ENCODE measurements at places on chromosomes 4 and X. TPM values are rescaled to one million over a fixed set of nuclear protein-coding genes. Genes with fewer than 3 reads are reported as not detected.

GRCh38 chr4:76214177-76214675 lies 602 bp upstream of the SCARB2 start:
- DNase-seq, result no peak

DNA sequence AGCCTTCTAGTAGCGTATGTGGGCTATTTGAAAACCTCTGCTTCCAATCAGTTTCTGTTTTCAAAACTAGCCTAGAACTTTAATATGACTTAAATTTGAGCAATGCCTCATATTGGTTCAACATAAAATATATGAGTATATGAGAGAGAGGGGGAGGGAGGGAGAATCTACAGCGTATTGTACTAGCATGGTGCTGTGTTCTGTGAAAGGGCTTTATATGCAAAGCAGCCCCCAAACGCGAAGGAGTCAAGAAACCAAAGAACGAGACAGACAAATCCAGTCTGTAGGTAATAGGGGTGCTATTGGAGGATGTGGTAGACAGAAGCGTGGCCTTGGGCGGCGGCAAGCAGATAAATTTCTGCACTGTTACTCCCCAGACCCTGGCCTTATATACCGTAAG lies 784 bp upstream of the ANXA5 start:
- DNase-seq, result peak; percentile 39

- peak; percentile 59 for DNase-seq
Observed at GRCh38 chr4:77193511-77194102, 36.6 kb downstream of the CCNG2 start.

DNA sequence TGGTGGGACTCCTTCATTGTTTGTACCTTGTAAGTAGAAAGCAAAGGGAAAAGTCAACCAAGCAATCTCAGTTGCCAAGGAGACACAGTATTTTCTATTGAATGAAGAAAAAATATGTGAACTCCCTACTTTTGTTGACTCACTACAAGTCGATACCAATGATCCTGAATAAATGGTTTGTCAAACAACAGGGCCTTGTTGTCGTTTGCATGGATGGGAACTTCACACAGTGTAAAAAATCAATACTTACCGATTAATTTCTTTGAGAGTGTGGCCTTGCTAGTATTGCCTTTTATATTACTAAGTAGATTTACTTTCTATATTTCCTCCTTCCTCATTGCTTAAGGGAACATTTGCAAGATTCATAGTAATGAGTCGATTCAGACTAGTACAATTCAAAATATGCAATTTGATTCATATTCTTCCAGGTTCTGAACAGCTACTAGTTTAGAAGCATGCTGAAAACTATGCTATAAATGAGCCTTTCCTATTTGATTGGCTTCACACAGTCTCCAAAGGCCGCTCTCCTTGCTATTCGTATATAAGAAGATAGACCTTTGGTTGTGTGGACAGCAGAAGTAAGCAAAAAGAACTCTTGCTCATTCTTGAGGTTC lies 108.0 kb downstream of the ZNF330 start:
- no peak for DNase-seq

DNA sequence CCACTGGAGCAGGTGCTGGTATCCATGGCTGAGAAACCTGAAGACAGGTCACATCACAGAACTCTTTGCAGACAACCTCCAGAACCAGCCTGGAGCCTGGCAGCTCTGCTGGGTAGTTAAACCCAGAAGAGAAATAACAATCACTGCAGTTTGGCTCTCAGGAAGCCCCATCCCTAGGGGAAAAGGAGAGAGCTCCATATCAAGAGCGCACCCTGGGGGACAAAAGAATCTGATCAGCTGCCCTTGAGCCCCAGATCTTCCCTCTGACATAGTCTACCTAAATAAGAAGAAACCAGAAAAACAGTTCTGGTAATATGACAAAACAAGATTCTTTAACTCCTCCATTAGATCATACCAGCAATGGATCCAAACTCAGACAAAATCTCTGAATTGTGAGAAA lies 823.2 kb upstream of the FRG1 start:
- DNase-seq, result no peak

GRCh38 chr4:179027569-179027968 lies 1585.3 kb upstream of the AGA start:
- no peak for DNase-seq

- no peak for DNase-seq
Observed at GRCh38 chr4:155419266-155419665, 42.5 kb upstream of the MAP9 start.

GRCh38 chrX:13469963-13470684 lies 99.3 kb upstream of the EGFL6 start:
- no peak for DNase-seq

GRCh38 chrX:119105826-119106225 lies 21.8 kb downstream of the KIAA1210 start:
- DNase-seq, result no peak

DNA sequence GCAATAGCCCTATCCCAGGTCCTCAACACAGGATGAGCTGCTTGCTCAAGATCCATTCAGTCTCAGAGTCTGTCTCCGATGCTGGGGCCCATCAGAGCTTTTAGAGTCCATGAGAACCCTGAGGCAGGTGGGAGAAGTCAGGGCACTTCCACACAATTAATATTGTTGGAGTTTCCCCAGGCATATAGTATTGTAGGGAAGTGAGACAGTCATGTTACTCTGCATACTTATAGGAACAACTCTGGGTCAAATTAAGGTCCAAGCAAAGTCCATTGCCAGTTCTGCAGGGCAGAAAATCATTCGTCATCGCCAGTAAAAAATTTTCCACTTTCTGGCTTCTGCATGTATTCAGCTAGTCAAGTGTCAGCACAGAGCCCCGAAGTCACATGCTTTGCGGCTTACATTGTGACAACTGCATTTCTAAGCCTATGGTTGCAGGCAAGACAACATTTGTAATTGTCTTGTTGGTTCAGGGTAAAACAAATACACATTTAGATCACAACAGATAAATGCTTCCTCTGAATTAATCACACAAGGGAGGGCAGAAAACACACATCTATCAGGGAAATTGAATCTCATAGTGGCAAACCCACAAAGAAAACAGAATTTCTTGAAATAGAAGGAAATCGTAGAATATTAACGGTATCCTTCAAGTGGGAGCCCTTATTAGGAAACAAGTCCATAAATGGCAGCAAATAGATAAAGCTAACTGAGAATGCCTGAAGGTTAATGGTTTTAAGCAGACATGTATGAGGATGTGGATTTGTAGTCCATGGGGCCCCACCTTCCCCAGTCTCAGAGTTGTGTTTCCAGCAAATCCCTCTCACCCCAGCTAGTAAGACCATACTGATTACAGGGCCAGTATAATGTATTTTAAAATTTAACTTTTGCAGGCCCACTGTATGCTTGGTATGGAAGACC lies 412.1 kb upstream of the RASGEF1B start:
- DNase-seq, result no peak

GRCh38 chr4:66955784-66956183 lies 589.5 kb downstream of the CENPC start:
- no peak for DNase-seq

DNA sequence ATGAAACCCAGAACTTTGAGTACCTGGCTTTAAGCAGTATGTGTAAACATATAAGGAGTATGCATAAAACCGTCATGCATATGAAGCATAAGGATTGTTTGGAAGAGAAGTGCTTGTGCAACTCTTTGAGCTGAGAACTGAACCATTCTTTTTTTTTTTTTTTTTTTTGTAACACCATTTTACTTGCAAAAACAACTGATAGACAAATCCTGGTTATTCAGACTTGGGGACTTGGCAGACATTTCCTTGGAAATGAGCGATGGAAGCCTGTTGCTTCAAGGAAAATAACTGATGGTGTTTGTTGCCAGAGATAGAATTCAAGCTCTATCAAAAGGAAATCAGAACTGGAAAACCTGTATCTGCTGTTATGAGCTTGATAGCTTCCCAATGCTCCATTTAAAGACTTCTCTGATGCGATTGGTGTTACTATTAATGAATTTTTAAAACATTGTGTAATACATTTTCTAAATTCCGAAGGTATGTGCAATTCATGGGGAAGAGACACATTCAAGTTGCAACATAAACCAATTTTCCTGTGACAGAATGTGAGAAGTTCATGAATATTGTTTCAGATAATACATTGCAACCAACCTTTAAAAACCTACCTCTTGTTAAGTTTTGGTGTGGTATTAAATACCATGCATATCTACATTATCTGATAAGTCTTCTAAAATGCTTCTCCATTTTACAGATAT lies 47.0 kb upstream of the FAT1 start:
- DNase-seq, result no peak

DNA sequence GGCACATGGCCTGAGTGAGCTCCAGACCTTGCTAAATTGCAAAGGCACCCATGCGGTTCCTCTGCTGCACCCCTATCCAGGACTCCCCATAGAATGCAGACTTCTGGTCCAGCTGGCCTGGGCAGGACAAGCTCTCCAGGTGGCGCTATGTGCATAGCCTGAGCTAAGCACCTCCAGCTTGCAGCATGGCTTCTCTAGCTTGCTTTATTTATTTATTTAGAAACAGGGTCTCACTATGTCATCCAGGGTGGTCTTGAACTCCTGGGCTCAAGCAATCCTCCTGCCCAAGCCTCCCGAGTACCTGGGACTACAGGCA lies 5.5 kb upstream of the WFS1 start:
- DNase-seq, result peak; percentile 47

- no peak for DNase-seq
Observed at GRCh38 chr4:122122083-122122482, 30.0 kb upstream of the BLTP1 start.

DNA sequence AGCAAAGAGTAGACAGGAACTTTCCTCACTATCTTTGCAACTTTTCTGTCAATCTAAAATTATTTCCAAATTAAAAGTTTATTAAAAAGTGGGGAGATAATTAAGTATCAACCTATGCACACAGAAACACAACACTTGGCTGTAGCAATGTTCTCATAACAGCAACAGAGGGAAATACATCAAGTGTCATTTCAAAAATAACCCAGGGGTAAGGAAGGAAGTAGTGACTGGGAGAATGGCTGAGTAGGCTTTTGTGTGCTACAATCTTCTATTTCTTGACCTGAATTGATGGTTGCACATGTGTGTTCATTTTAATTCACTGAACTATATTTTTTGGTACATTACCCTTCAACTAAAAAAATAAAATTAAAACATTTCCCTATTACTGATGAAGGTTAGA lies 67.5 kb downstream of the ABCG2 start:
- DNase-seq, result no peak

ZGRF1 gene
- 7.9 TPM for total RNA-seq

GAGE13 gene
- not detected for total RNA-seq

GPR173 gene
- total RNA-seq, result 0.08 TPM

RAB33A gene
- total RNA-seq, result 9.2 TPM

KLF8 gene
- 0.41 TPM for total RNA-seq

HSFX4 gene
- total RNA-seq, result not detected

SLITRK2 gene
- not detected for total RNA-seq

CHRDL1 gene
- total RNA-seq, result not detected

SUPT20HL1 gene
- total RNA-seq, result not detected

FHIP1A gene
- total RNA-seq, result 2.1 TPM

SASH3 gene
- total RNA-seq, result 76.8 TPM

MID1IP1 gene
- total RNA-seq, result 16.3 TPM

SNX25 gene
- 18.0 TPM for total RNA-seq

All from CD8-positive, alpha-beta T cell (primary cell).